Osteocyte (in vitro differentiated cells): ENCODE measurements at places on chromosomes 11 and 22. TPM values are rescaled to one million over a fixed set of nuclear protein-coding genes. Genes with fewer than 3 reads are reported as not detected.
A peak's percentile ranks its signal among the peaks of the same experiment; 100 is the strongest.

Gene SCGB2A2
- not detected in 2 replicates for total RNA-seq

Gene ASCL2
- not detected in 2 replicates for total RNA-seq

DNA sequence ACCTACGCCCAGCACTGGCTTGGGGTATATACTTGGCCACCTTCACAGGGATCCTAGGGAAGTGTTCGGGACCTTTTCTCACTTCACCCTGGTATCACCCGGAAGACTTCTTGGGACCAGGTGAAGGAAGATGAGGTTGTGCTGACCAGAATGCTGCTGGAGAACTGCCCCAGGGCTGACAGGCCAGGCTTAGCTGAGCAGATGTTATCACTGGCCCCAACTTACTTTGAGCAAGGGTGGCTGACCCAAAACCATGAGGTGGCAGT is 4.5 kb downstream of the FTH1 start:
- peaks cover 41% of the 10 kb centered on the region for H3K36me3 ChIP-seq
- H3K4me3 ChIP-seq: peak overlapping the region; percentile 53
- no peak for DNase-seq
- H3K4me1 ChIP-seq: peaks cover 45% of the 10 kb centered on the region

Gene FAT3
- total RNA-seq: 12.3 and 13.2 TPM in 2 replicates

- no peaks in the 10 kb centered on the region for H3K27me3 ChIP-seq
- H3K36me3 ChIP-seq: peaks cover 4% of the 10 kb centered on the region
- no peak overlapping the region for H3K27ac ChIP-seq
- no peak overlapping the region for H3K4me3 ChIP-seq
Observed at GRCh38 chr11:90218606-90219005, 4.2 kb downstream of the CHORDC1 start.

DNA sequence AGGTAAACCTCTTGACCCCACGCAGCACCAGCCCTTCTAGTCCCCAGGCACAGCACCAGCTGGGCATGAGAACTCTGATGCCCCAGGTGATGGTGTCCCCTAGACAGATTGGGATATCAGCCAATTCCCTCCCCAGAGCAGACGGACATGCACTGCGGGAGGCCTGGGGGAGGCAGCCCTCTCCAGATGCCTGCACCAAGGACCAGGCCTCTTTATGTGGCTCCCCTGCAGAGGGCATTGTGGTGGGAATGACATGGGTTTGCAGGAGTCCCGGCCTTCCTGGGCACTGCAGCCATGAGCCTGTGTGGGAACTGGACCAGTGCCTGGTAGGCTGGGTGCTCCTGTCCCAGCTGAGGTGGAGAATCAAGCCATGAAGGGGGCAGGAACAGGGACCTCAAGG is 25.9 kb downstream of the PPM1F start:
- H3K4me3 ChIP-seq: no peak overlapping the region
- H3K27me3 ChIP-seq: no peaks in the 10 kb centered on the region
- peaks cover 20% of the 10 kb centered on the region for H3K36me3 ChIP-seq
- DNase-seq: no peak
